ENCODE measurements at places on chromosomes 7 and 10.

DNA sequence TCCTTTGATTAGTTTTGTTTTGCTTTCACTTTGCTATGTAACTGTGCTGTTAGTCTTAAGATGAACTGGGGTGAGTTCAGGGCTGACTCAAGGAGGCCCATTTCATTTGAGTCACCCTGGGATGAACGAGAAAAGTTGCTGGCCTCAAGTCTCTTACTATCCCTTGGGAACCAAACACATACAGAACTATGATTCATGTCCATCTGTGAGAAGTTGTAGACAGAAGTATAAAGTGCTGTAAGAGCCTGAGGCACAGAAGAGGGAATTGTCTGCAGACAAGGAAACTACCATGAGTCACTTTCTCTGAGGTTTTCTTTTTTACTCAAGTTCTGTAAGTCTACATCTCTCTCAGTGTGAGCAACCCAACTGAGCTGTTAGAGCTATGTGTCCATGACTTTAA, 179.8 kb upstream of the CSTF2T start:
- no peak for DNase-seq

GRCh38 chr7:76022026-76022780, 25.6 kb downstream of the STYXL1 start:
- DNase-seq, result no peak

GRCh38 chr10:101839416-101840063, 4.1 kb downstream of the KCNIP2 start:
- DNase-seq, result peak; percentile 39

GRCh38 chr10:62047960-62048383, 146.5 kb downstream of the ARID5B start:
- no peak for DNase-seq

DNA sequence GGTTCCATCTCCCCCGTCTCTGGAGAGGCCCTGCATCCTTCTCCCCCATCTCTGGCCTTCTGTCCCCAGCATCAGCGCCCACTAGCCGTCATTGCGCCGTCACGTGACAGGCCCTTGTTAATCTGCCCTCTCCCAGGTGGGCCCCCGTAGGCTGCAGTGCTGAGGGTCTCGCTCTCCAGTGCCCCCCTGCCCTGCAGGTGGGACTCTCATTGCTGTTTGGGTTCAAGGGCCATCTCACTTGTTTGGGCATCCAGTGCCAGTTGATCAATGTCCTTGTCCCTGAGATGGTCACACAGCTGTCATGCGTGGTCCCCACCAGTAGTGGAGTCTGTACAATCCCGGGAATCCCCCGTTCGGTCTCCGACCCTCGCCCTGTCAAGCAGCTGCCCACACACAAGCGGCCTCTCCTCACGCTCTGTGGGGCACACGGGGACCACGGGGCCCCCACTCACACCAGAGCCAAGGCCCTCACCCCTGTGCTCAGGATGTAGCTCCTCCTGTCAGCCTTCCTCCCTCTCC, 114.0 kb downstream of the INPP5A start:
- DNase-seq, result no peak

DNA sequence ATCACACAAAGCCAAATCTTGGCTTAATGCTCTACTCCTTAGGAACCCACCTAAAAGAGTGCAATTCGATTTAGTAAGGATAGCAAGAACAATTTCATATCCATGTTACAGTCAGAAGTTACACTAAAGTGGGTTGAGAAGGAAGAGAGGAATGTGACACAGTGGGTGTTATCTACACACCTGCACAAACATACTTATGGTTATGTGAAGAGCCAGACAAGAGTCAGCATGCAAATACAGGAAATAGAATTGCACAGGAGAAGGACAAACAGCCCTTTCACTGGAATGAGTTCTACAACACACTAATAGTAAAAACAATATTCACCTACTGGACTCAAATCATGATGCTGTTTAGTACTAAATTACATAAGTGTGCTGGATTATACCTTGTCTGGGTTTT, 262.8 kb downstream of the DGKB start:
- no peak for DNase-seq

GRCh38 chr10:22737587-22737986, 23.2 kb upstream of the PIP4K2A start:
- no peak for DNase-seq

DNA sequence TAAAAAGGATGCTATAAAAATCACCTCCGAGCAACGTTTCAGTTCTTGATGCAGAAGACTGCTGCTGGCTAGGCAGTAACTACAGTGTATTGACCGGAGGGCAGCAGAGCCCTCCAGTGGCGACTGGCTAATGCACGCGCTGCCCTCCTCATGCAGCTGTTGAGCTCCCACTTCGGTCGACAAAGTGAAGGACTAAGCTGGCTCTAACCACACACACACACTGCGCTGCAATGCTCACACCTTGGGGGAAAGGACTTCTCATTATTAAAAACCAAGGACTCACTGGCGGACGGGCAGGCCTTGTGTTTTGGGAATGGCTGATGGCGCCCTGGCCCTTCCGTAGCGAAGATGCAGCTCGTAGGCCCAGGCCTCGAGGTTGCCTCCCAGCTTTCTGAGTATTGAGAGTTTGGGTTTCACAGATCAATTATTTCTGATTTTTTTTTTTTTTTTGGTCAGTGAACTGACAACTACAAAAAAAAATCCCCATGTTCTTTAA, 120.9 kb upstream of the DIP2C start:
- no peak for DNase-seq

DNA sequence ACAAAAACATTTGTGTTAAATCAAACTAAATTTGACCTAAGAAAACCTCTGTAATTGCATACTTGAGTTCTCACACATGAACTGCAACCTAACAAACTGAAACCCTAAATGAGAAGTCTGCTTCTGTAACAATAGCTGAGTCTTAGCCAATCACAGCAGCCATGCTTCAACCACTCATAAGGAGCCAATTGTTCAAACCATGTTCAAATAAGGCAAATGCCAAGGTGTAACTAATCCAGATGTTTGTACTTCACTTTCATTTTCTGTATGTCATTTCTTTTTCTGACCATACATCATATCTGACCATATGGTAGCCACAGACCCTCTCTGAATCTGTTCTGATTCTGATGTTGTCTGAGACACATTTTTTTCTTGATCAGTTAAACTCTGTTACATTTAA, 47.5 kb upstream of the ANTXRL start:
- no peak for DNase-seq

DNA sequence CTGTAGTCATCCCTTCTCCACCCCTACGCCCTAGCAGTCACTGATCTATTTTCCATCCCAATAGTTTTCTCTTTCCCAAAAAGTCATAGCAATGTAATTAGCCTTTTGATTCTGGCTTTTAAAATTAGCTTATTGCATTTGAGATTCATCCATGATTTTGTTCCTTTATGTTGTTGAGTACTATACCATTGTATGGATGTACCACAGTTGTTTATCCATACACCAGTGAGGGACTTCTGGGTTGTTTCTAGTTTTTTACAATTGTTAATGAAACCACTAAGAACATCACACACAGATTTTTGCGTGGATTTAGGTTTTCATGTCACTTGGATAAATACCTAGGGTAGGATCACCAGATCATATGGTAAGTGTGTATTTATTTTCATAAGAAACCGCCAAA, 16.1 kb downstream of the FHIP2A start:
- DNase-seq, result no peak

GRCh38 chr10:2658780-2659179, 408.6 kb upstream of the PFKP start:
- DNase-seq, result no peak

DNA sequence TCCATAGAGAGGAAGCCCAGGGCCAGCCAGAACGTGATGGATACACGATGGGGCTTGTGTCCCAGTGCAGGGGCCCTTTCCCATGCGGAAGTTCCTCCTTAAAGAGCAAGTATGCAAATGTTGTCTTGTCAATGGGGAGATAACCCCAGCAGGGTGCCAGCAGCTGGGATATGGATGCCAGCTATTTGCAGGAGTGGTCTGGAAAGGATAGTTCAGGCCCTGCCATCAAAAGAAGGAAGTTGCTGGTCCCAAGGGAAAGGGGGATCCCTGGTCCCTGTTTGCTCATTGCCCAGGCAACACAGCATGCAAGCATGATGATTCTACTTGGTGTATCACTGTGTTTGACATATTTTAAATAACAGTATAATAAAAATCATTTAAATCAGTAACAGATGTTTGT, 73.1 kb upstream of the HECW1 start:
- no peak for DNase-seq

GRCh38 chr10:112835944-112836451, 114.0 kb upstream of the TCF7L2 start:
- DNase-seq, result no peak

DNA sequence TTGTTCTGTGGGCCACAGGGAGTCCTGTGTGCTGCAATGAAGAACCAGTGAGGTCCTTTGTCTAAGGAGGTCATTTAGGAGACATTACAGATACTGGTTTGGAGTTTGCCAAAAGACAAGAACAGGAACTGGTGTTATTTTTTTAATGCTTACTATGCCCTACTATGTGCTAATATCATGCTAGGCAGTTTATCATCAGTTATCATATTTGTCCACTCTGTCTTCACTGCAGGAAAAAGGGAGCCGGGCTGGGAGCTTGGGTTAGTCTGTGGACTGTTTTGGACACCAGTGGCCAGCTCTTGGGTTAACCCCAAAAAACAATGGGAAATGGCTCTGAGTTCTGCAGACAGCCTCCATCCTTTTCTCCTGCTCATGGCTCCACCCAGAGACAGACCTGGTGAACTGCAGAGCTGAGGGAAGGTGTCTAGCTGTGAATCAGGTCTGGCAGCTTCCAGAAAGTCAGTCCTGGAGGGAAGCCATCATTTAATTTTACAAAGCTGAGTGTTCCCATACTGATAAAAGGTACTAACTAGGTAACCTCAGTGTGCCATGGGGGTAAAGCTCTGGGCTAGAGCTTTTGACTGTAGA, 101.2 kb upstream of the ZNF746 start:
- no peak for DNase-seq
